ELR (cell line): ENCODE measurements at places on chromosomes 7 and 10.

DNA sequence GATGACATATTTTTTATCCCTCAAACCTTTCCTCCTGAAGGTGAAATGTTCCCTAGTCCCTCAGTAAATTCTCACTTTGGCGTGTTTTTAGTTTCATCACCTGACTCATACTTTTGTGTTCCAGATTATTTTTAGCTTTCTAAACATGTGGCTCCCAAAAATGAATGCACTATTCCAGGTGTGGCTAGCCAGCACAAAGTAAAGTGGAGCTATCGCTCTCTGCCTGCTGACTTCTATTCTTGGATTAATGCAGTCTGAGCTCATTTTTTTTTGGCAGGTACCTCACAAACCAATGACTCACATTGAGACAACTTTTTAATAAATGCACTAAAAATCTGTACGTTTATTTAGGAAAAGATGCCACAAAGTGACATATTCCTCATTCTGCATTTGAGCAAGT lies 58.8 kb upstream of the LANCL2 start:
- no peak for DNase-seq

DNA sequence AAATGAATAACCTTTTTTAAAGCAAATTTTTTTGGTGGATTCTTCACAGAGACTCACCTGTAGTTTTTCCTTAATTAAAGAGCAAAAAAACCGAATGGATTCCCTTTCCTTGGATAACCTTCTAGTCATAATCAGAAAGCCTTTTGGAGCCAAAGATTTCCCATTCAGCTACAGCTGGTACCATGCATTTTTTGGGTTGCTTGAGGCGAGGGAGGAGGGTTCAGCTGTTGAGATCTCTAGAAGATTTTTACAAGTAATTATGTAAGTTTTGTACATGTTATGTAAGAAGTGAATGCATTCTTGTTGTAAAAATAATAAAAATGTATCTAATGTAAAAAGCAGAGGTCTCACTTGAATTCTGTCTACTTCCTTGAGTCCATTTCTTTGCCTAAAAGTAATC lies 463.2 kb downstream of the SORCS3 start:
- DNase-seq: no peak

- DNase-seq: no peak
These were observed 121.5 kb downstream of the TWIST1 start for GRCh38 chr7:18995811-18996426.

GRCh38 chr7:127673902-127674301 lies 21.9 kb downstream of the SND1 start:
- no peak for DNase-seq

DNA sequence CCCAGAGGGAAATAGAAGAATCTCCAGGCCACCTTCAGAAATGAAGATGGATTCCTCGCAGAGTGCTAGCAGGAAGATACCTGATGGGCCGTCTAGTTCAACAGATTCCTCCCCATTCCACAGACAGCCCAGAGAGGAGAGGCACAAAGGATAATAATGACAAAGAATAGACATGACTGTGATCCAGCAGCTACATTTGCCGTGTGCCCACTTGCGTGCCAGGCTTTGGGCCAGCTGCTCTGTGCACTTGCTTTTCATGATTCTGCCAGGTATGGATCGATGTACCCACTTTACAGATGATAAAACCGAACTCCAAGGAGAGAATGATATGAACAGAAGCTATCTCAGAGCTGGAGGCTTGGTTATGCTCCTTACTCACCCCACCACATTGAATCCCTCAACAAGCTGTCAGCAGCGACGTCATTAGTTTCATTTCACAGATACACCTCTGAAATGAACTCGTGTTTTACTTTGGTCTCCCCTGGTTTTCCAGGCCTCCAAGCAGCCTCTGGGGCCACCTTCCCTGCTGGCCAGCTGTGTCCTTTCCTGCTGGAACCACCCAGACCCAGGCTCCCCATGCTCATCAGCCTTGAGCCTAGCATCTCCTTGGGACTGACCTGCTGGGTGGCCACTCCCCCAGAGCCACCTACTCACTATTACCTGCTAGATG lies 11.9 kb upstream of the WDFY4 start:
- DNase-seq: no peak

GRCh38 chr7:122532406-122533269 lies 166.3 kb downstream of the RNF133 start:
- DNase-seq: peak; percentile 25

GRCh38 chr7:43462836-43463235 lies 120.1 kb upstream of the STK17A start:
- DNase-seq: no peak
